ENCODE measurements at places on chromosomes 5 and 9.

- DNase-seq: no peak
Measured at GRCh38 chr5:115888027-115888426, 46.3 kb downstream of the AP3S1 start.

- no peak for DNase-seq
Measured at GRCh38 chr5:56264417-56265025, 31.4 kb upstream of the ANKRD55 start.

DNA sequence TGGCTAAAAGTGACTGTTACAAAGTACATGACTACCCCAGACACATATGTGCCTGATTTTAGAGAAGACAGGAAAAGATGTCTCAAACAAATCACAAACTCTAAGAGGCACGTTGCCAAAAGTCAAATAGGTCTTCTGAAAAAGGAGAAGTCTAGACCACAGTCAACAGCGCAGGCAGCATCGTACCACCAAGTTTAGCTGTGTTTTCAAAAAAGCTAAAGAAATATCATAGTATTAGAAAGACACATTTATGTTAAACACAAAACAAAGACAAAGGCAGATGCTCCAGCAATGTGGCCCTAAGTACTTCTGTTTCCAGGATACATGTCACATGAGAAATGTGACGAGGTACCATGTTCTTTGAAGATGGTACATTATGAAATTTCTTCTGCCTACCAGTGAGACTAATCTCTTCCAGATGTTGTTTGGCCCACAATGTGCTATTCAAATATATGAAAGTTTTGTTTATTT, 43.5 kb downstream of the LPAR1 start:
- DNase-seq: no peak

GRCh38 chr9:93107151-93107824, 11.3 kb downstream of the CARD19 start:
- DNase-seq: no peak

DNA sequence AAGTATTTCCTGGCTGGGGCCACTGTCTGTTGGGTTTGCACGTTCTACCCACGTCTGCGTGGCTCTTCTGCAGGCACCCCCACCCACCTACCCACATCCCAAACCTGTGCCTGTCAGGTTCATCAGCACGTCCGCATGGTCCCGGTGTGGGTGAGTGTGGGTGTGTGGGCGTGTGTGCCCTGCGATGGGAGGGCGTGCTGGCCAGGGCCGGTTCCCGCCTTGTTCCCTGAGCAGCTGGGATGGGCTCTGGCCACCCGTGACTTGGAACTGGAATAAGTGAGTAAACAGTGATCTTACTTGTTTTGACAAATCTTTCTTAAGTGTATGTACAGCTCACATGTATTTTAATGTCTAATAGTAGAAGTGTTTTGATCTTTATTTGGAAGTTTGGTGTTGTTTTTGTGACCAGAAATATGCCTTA, 20.4 kb downstream of the ERGIC1 start:
- DNase-seq: no peak

DNA sequence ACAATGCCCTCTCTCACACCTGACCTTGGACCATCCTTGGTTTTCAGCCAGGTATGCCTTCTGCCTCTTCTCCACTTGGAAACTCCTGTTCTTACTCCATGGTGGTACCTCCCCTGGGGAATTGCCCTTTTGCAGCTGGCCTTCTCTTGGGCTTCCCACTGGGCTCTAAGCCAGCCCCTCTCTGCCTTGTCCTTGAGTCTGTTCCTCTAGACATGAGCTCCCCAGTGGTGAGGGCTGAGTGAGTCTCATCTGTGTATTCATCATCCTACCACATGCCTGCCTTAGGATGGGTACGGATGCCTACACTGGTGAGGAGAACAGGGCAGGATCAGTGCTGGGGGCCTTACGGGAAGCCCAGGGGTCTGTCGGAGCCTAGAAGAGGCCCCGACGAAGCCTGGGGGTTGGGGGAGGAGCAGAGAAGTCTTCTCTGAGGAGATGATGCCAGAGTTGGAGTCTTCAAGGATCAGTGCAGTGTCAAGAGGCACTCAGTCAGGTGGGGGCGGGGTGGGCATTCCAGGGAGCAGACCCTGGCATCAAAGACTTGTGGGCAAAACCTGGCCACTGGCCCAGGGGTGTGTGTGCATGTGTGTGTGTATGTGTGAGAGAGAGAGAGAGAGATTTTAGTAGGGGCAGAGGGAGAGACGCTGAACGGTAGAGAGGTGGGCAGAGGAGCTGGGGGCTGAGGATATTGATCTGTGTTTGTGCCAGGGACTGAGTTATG, 5.2 kb upstream of the CRB2 start:
- DNase-seq: no peak

DNA sequence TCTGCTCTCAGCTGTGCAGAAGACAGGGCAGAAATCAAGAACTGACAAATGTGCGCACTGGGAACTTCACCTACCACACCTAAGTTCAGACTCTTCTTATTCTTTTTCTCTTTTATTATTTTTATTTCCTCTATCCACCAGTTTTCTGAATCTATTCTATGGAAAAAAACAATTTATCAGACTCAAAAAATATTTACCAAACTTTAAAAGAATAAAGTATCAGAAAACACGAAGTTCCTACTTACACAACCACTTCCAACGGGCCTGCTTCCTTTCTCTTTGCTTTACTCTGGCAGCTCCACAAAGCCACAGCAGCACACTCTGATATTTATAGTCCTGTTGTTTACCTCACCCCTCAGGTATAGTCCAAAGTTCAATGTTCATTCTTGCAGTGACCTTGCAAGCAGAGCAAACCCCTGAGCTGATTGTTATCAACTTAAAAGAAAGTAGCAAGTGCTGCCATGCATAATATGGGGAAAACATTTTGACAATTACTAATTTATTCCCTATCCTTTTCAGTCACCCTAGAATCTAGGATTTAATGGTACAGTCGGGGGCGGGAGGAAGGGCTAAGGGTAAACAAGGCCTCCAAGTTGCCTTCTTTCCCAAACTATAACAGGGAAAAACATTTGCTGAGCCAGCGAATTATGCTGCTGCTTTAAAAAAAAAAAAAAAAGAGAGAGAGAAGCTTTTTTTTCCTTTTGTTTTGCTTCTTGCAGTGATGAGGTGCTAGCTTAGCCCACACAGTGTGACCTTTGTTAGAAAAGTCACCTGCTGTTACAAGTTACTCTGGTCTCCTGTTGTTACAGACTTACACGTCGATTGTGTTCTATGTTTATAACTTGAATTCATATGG, at the start of gene SELENOP:
Gene SELENOP, minus strand, starts transcription at position 302 of the 856 bp plus-strand sequence. CDS start 3,539 bp downstream, outside the sequence.
- DNase-seq: no peak

- no peak for DNase-seq
Measured at GRCh38 chr9:92266486-92266885, 27.0 kb downstream of the IARS1 start.

- no peak for DNase-seq
Measured at GRCh38 chr5:154465169-154465568, 12.9 kb downstream of the HAND1 start.

DNA sequence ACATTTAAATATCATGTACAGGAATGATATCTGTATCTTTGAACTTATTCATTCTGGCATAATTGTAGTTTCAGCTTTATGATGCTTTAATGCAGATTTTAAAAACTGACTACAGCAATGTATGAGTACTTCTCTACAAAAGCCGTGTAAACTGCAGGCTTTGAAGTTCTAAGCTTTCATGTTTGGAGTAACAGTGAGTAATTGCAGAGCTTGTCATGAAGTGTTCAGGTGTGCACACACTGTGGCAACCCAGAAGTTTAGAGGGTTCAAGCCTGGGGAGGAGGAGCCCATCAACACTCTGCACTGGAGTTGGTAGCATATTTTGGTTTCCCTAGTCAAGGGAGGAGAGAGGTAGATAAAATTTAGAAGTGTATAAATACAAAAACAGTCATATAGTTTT, 130.9 kb downstream of the CD180 start:
- DNase-seq: no peak

- no peak for DNase-seq
Measured at GRCh38 chr5:139636975-139637408, 11.2 kb upstream of the CXXC5 start.

DNA sequence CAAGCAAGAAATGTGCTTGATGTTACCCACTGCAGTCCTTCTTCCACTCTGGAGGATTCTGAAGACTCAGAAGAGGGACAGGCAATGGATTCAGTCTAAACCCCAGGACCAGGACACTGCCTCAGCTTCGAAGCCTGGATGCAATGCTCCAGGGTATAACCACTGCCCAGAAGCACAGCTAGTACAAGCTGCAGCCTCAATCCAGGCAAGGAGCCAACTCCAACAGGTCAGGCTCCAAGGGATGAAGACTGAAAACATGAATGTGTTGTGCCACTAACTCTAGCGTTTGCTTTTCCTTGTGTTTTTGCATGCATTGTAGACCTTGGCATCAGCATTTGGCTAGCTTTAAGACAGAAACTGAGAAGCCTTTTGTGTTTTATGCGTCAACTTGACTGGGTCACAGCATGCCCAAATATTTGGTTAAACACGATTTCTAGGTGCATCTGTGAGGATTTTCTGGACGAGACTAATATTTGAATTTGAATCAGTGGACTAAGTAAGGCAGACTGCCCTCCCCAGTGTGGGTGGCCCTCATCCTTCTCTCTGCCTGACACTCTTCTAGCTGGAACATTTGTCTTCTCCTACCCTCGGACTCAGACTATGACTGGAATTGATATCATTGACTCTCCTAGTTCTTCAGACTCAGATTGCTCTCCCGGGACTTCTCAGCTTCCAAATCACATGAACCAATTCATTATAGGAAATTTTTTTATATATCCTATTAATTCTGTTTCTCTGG, 20.5 kb upstream of the GPX3 start:
- no peak for DNase-seq

DNA sequence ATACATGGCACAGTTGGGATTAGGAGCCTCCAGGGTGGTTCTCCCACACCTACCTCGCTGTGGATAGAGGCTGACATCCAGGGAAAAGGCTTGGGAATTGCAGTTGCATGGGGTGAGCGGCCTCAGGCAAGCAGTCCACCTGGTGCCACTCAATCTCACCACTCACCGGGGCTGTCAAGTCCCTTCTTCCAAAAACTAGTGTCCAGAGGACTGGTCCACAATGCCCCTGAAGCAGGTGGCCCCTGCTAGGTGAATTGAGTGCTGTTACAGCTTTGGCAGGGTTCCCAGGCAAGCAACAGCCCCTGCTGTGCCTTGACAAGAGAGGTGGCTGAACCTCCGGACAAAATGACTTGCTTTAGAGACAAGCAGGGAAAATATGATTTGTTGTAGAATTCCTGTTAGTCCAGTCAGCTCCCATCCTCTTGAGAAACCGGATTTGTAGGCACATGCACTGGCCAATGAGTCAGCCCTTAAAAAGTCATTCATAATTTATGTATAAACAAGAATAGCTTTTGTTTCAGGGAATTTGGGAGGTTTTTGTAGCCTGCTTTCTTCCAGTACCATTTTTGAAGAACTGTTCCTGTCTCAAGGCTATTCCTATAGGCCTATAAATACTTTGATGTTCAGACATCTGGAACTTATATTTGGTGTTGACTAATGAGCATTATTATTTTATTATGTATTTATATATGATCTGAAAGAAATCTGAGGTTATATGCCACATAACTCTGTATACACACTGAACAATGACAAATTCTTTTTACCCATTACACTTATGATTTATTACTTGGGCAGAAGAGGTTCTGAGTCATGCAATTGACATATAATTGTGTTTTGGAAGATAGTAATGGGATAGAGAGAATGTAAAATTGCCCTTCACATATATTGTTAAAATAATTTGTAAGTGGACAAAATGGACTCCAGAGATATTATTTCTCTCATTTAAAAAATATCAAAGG, 411.1 kb downstream of the ACTL7B start:
- DNase-seq: no peak

DNA sequence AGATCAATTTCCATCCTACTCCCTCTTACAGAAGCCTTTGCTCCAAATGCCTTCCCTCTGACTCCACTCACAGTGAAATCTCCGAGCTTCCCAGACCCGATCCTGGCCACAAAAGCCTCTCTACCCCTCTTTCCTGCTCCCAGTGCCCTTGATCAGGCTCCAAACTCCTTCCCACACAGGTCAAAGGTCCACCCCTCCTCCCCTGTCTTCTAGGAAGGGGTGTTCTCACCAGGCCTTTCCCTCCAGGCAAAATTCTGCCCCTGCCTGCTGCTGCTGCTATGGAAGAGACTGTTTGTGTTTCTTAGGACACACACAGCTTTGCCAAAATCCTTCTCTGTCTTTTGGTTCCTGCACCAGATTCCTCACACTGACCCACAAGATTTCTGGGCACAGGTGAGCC, 85.8 kb upstream of the ALDH1A1 start:
- DNase-seq: no peak

All from stimulated activated CD4-positive, alpha-beta T cell treated with anti-CD3 and anti-CD28 coated beads, Interleukin-4, amount 100 ng/mL, for 4 hours (primary cell).